ENCODE measurements at places on chromosomes 16 and 17.
A peak's percentile ranks its signal among the peaks of the same experiment; 100 is the strongest.

- DNase-seq, result no peak
Measured at GRCh38 chr17:31404028-31404949, 12.8 kb downstream of the RAB11FIP4 start.

DNA sequence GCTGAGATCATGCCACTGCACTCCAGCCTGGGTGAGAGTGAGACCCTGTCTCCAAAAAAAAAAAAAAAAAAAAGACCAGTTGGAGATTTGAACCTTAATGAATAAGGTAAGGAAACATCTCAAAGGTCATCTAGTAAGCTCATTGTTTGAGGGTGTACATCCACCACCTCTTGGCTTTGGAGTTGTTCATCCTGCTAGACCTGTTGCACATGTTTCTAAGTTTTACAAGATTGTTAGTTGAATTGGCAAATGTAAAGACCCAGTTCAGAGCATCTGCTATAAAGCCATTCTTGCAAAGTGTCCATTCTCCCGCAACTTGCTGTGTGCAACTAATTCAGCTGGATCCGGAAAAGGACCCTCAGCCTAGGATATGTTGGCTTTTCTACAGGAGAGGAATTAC is 1.5 kb downstream of the PSMD7 start:
- DNase-seq, result no peak

DNA sequence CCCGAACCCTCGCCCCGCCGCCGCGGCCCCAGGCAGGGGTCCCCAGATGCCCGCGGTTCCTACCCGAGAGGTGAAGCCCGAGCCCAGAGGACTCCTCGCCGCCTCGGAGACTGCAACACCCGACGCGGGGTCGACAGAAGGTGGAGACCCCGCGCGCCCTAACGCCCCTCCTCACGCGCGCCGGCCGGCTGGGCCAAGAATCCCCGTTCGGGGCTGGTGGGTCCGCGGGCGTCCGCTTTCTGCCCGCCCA is 515 bp downstream of the SUMO2 start:
- no peak for DNase-seq

DNA sequence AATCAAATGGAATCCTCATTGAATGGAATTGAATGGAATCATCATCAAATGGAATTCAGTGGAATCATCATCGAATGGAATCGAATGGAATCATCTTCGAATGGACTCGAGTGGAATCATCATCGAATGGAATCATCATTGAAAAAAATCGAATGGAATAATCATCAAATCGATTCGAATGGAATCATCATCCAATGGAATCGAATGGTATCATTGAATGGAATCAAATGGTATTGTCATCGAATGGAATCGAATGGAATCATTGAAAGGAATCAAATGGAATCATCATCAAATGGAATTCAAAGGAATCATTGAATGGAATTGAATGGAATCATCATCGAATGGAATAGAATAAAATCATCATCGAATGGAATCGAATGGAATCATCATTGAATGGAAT is 619.3 kb downstream of the TP53TG3F start:
- no peak for DNase-seq

DNA sequence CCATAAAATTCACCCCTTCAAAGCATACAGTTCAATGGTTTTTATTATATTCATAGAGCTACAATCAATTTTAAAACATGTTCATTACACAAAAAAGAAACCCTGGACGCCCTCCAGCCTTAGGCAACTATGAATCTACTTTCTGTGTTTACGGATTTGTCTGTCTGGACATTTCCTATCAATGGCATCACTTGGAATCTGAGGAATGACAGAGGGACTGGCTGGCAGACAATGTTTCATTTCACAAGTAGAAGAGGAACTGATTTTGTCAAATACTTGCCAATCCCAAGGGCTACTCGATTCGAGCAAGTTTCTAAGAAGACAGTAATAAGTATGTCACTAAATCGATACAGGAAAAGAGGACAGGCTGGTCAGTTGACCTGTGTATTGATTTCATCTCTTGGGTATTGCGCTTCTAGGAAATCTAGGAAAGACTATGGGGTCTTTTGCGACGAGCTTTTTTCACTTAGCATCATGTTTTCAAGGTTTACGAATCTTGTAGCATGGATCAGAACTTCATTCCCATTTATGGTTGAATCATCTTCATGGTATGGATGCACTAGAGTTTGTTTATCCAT is 56.6 kb downstream of the RGS9 start:
- DNase-seq, result no peak

DNA sequence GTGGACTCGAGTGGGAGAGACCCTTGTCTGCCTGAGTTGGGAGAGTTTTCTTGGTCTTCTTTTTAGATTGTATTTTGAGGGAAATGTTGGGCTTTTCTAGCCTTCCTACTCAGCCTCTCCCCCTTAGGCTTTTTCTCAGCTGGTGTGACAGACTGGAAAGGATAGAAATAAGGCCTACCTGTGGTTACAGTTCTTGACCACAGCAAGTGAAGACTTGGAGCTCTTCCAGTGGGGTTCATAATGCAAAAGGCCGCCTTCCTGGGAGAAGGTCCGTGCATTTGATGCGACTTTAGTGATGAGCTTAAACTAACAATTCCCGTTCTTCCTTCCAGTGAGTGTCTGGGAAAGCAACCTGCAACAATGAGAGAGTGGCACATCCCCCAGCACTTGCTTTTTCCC is 56.8 kb downstream of the B9D1 start:
- DNase-seq, result no peak

- DNase-seq, result no peak
Measured at GRCh38 chr17:34840750-34841149, 120.5 kb downstream of the CCT6B start.

- DNase-seq, result no peak
Measured at GRCh38 chr17:79993390-79994227, 42.1 kb downstream of the TBC1D16 start.

- DNase-seq, result no peak
Measured at GRCh38 chr16:86707171-86707570, 128.8 kb downstream of the FOXL1 start.

DNA sequence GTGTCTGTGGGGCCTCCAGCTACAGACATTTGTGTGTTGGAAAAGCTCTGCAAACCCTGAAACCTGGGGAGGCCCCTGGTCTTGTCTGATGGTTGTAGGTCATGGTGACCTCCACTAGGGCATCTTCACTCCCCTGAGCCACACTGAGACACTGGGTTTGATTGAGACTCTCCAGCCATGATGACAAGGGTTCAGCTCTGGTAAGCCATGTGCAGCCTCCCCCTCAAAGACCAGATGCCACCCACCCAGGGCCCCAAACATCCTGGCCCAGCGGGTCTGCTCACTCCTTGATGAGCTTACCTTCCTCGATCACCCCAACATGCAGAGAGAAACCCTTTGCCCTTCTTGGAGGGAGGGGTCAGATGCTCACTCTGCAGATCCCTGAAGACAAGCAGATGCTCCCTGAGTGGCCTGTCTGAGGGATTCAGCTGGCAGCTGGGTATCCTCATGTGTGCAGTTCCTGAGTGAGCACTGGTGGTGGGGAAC is 101.6 kb downstream of the METRNL start:
- no peak for DNase-seq

DNA sequence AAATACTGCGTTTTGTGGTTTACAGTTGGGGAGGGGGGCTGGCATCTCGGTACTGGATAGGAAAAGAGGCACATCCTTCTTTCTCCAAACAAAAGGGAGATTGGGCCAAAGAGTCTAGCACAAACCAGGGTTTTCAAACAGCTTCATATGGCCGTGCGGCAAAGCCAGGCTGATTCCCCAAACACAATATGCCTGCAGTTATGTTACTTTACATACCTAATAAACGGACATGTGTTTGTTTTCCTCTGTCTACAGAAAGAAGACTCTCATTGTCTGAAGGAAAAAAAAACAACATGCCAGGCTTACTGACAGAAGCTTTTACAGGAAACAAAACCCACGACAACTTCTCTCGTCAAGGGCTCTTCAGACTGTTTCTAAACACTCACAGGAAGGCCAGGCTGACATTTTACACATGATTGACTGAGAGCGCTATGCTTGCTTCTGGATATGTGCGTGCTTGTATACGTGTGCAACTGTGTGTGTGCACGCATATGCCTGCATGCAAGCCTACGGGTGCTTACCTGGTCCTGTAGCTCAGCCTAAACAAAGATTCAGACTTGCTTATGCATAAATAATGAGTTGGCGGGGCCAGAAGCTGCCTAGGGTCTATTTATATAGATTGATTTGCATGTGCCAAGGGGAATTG is 461.0 kb upstream of the C16orf82 start:
- DNase-seq, result peak; percentile 56

DNA sequence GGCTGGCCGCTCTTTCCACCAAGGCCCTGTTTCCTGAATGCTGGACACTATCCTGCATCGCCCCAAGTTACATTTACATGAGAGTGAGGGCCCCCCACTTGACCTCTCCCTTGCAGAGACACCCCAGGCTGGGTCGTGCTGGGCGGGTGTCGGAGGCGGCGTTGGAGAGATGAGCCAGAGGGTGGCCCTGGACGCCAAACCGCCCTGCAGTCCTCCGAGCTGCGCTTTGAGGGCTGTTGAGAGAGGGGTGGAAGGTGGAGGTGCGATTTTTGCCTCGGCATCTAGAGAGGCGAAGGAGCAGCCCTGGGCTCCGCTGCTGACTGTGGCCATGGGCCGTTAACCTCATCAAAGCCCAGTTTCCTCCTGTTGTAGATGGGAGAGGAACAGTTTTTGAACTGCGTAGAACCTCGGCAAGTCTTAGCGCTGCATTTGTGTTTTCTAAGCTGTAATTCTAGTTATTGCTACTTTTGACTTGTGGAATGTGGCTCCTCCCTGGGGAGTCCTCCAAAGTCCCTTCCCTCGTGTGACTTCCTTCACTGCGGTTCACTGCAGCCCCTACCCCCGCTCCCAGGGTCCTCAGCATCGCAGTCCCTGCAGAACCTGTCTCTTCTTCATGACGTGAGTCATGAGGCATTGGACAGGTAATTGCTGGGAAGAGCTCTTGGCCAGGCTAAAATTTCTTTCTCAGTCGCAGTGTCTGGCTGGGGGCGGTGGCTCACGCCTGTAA is 986 bp upstream of the ELOB start:
- DNase-seq, result peak; percentile 13

- no peak for DNase-seq
Measured at GRCh38 chr16:57865746-57866528, 63.6 kb upstream of the KIFC3 start.

DNA sequence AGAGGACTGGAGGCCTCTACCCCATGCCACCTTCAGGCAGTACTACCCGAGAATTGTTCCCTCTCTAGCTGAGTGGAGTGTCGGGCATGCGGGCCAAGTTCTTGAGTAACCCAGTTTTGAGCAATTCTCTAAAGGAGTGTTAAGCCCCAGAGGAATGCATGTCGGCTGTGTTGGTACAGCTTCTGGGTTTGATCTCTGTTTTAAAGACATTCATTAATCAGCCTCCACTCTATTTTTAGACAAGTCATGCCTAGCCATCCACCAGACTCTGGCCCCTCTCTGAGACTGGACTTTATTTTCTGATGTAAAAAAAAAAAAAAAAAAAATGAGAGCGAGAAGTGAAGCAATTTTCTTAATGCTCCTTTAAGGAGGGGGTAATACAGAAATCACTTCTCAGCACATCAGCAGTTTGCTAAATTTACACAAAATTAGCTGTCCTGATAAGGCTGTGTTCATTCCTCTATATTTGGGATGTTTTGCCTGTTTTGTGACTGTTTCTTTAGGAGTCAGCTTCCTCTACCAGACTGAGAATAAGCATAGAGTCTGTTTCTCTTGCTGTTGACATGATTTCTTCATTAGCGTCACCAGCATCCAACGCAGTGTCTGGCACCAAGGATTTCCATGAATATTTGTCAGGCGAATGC is 88.7 kb downstream of the AXIN2 start:
- DNase-seq, result no peak

- DNase-seq, result no peak
Measured at GRCh38 chr17:80790021-80790765, 201.4 kb upstream of the CHMP6 start.

DNA sequence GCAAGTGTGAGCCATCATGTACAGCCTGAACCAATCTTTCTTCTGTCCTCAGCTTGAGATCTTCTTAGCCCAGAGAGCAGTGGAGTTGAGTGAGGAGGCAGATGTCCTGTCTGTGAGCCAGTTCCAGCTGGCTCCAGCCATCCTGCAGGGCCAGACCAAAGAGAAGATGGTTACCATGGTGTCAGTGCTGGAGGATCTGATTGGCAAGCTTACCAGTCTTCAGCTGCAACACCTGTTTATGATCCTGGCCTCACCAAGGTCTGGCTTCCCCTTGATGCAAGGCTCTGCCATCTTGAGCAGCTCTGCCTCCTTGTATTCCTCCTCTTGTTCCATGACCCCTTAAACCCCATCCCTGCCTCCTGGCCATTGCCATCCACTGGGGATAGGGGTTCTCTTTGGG is 9.6 kb downstream of the CDK5RAP3 start:
- DNase-seq, result no peak

DNA sequence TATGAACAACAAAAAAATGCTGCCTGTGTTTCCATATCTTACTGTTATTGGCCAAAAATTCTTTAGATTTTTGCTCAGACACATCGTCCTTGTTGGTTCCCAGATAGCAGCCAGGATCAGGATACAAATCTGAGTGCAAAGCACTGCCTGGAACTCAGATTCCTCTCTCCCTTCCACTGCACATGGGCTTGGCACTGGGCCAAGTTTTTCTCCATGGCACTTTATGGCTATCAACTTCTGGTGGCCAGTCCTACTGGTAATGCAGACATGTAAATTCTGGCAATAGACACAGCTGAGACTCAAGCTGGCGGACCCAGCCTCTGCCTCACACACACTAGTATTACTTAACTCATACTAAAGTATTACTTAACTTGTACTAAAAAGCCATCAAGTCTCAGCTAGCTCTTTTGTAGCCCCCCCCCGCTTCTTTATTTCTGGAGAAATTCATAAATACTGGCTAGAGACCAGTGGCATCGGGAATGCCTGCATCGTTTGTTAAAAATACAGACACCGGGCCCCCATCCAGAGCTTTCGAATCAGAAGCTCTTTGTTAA is 181.2 kb upstream of the COX10 start:
- no peak for DNase-seq

DNA sequence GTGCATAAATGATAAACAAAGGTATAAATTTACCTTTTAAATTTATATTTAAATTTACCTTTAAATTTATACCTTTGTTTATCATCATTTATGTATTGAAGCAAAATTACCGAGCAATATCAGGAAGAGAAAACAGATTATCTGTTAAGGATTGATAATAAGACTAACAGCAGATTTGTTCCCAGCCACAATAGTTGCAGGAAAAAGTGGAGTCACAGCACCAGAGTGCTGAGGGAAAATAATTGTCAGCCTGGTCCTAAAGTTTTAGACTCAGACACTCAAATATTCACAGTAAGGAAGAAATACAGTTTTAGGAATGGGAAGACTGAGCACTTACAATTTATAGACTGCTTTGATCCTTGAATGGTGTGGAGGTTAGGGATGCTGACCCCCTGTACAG is 117.2 kb downstream of the MAP2K4 start:
- no peak for DNase-seq
